ENCODE measurements at places on chromosomes 11 and 22. TPM values are rescaled to one million over a fixed set of nuclear protein-coding genes. Genes with fewer than 3 reads are reported as not detected.

Gene RGL4
- polyA plus RNA-seq = not detected

Gene NEFH
- 0.05 TPM for polyA plus RNA-seq

Gene PYGM
- polyA plus RNA-seq = 0.43 TPM

Gene UCP2
- polyA plus RNA-seq = not detected

Gene KDELR3
- polyA plus RNA-seq = not detected

Gene OR6Q1
- polyA plus RNA-seq = not detected
